Stimulated activated CD8-positive, alpha-beta memory T cell treated with anti-CD3 and anti-CD28 coated beads, Interleukin-4, amount 100 ng/mL, for 24 hours (primary cell): ENCODE measurements at places on chromosomes 2 and 18.

- DNase-seq: no peak
These were observed 49.3 kb downstream of the SP110 start for GRCh38 chr2:230170532-230170931.

- no peak for DNase-seq
These were observed 112.9 kb downstream of the THADA start for GRCh38 chr2:43482961-43483360.

DNA sequence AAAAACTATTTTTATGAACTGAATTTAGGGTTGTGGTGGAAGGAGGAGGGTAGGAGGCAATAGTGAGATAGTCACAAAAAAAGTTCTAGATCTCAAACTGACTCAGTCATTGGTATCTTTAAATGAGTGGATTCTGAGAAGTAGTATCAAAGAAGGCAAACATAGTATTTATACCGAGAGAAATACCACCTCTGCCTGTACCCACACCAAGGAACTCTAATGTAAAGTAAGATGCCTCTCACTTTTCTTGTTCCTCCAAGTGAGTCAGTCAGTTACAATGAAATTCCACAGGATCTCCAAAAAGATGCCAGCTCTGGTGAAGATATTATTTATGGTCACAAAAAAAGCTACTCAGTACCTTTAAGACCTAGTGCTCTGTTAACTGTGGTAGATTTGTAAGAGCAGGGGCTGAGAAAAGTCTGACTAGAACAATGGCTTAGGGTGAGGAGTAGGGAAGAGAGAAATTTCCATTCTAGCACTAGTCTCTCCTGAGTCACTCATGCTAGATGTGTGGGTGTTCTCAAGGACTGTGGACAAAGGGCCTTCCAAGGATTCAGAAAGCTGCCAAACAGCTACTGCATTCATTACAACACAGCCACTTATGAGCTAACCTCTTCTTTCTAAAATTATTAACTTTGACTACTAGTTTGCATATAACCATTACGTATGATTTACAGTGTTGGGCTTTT is 36.3 kb downstream of the YWHAQ start:
- no peak for DNase-seq

GRCh38 chr2:19837235-19837766 is 64.5 kb downstream of the TTC32 start:
- DNase-seq: no peak

DNA sequence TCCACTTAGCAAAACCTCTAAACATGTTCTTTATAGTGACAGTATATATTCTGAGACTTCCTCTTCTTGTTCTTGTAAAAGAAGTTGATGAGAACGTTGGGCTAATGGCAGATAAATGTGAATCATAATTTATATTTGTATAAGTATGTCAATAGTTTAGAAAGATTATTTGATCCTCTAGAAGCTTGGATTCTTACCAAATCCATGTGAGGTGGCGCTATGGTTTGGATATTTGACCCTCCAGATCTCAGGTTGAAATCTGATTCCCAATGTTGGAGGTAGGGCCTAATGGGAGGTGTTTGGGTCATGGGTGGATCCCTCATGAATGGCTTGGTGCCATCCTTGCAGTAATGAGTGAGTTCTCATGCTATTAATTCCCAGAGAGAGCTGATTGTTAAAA is 29.8 kb upstream of the SCN1A start:
- DNase-seq: no peak
